Testis (tissue), 5 donors: ENCODE measurements at places on chromosomes 11 and 22. TPM values are rescaled to one million over a fixed set of nuclear protein-coding genes. Genes with fewer than 3 reads are reported as not detected.
A peak's percentile ranks its signal among the peaks of the same experiment; 100 is the strongest.

OR51E2 gene
- 0.17 TPM for polyA plus RNA-seq

GRCh38 chr22:19657252-19658056 is 56.8 kb upstream of the SEPTIN5 start:
- no peak for DNase-seq

- DNase-seq: no peak
Observed at GRCh38 chr22:44133161-44133560, 47.6 kb upstream of the PARVG start.

GRCh38 chr22:27224485-27225374 is 567.3 kb downstream of the MIAT start:
- peak; percentile 58 for DNase-seq
